ENCODE measurements at places on chromosomes 3 and 15.
A peak's percentile ranks its signal among the peaks of the same experiment; 100 is the strongest.

DNA sequence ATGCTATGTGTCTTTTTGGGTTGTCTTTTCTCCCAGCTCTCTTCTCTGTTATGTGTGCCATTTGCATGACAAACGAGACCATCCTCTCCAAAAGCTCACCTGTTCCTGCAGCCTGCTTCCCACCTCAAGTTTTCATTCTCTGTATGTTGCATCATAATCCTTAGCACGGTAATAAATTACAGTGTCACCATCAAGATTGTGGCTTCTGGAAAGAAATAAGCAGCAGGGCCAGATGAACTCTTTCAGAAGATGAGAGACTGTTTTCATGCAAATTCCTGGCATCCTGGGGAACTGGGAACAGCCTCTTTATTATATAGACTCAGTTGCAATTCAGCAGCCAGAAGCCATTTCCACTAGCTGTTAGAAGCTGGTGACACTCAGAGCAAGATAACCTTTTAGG is 436.7 kb downstream of the EPHB1 start:
- DNase-seq: no peak

- DNase-seq: no peak
These were observed 429.5 kb downstream of the NLGN1 start for GRCh38 chr3:173826901-173827609.

DNA sequence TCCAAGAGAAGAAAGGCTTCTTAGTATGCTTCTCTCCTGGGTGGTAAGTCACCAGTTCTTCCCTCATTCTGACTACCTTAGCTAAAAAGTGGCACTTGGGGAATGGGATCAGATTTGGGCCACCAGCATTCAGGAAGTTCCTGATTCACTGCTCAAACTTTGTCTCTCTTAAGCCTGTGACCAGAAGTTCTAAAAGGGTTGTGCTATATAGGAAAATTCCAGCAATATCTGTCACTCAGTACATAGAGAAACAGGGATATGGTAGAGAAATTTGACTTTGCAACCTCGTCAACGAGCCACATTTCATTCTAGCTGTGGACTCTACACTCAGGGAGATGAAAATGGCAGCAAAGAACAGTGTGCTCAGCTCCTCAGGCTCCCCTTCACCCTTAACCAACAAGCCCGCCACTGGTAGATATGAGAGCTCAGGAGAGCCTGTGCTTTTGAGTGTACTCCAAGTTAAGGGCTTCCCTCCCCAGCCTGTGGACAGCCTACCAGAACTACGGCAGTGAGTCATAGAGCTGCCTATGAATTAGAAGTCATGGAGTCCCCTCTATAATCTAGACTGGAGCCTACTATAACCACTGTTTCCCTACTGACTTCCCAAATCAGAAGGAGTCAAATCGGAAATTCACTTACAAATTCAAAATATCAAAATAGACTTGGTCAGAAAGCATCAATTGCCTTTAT is 52.6 kb upstream of the MYO5C start:
- DNase-seq: no peak

- DNase-seq: peak; percentile 100
These were observed 41.2 kb downstream of the CCDC12 start for GRCh38 chr3:46935168-46935858.

DNA sequence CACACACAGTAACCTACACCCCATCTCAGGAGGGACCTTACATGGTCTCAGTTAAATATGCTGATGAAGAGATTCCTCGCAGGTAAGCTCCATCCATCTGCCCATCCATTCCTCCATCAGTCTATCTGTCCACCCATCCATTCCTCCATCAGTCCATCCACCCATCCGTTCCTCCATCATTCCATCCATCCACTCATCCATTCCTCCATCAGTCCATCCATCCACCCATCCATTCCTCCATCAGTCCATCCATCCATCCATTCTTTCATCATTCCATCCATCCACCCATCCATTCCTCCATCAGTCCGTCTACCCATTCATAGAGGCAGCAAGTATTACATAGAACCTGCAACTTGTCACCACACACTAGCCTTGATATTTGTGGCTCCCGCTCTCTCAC is 77.9 kb downstream of the DNASE1L3 start:
- DNase-seq: no peak

- DNase-seq: peak; percentile 87
These were observed 28.8 kb upstream of the MAGEF1 start for GRCh38 chr3:184740509-184741258.

DNA sequence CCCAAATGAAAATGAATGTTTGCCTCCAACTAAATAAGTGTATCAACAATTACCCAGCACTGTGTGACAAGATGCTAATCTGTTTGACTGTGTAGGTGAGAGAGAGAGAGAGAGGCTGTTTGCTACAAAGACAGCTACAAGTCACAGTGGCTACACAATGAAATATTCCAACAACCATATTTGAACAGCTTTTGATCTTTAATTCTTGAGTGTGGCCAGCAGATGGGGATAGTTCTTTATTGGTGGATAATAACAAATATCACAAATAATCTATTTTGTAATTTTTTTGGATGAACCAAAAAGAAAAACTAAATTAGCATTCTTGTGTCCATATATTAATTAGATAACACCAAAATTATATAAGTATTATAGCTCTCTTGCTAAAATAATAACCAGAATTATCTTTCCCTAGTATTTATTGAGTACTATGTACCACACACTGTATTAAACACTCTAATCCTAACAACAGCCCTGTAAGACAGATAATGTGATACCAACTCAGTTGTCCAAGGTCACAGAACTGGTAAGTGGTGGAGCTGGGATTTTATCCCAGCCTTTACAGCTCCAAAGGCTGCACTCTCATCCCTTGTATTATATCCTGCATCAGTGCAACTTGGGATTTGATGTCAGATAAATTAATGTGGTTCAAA is 61.9 kb upstream of the C3orf80 start:
- DNase-seq: peak; percentile 54

DNA sequence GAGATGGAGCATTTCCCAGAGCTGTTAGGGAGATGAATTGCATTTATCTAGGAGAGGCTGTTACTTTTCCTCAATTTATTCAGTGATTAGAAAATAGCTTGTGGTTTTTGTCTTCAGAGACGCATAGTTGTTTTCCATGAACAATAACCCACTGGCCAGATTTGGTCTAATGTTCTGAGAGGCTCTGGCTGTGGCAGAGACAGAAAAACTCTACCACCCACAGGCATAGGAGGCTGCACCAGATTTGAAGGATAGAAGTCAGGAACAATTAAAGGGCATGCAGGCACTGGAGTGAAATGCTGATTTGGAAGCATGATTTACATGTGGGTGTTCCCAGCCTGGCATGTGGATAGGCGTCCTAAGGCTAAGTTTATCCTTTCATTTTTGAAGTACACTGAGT is 143.5 kb downstream of the NFKBIZ start:
- peak; percentile 28 for DNase-seq

GRCh38 chr15:85026304-85027032 is 44.8 kb downstream of the PDE8A start:
- no peak for DNase-seq

- DNase-seq: peak; percentile 95
These were observed 23.1 kb downstream of the ANXA2 start for GRCh38 chr15:60374628-60375081.

DNA sequence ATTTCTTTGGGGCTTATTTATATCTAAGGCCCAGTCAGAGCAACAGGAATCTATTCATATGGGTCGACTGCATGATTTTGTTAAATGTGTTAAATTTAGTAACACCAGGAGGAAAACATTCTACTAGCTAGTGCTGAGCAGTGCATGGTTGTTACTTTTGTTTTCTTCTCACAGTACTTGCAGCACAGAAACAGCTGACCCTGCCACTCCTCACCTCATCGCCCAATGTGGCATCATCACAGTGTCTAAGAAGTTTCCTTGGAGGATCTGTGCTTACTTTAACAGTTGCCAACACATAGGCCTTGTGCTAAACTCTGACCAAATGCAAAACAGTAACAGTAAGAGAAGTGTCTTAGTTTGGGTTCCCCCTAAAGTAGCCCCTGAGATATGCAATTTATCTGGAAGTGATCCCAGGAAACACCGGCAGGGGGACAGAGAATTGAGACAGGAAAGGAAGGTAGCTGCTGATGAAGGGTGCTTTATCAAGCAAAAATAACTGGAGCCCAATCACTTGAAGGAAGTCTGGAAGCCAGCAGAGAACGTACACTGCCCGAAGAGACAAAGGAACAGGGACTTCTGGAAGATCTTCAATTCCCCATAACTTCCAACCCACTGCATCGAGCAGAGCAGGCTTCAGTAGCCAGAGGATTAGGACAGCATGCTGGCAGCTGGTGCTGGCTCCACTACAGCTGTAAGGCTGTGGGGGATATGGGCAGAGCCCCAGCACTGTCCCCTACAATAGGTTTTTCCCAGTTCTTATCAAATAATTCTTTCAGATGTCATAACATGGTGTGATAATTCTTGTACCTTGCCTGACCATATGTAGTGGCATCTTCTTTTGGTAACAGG is 36.0 kb upstream of the ULK4 start:
- DNase-seq: peak; percentile 81

DNA sequence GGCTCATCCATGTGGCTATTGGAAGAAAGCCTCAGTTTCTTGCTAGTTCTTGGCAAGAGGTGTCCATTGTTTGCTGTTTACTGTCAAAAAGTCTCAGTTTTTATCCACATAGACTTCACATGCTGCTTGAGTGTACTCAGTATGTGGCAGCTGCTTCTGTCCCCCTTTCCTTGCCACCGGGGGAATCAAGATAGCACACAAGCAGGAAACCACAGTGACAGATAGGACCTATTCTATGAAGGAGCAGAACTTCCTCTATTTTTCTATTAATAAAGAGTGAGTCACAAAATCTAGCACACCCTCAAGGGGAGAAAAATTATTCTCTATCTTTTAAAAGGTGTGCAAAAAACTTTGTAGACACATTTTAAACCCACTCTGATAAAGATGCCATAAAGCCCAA is 121.4 kb upstream of the GMNC start:
- peak; percentile 49 for DNase-seq

DNA sequence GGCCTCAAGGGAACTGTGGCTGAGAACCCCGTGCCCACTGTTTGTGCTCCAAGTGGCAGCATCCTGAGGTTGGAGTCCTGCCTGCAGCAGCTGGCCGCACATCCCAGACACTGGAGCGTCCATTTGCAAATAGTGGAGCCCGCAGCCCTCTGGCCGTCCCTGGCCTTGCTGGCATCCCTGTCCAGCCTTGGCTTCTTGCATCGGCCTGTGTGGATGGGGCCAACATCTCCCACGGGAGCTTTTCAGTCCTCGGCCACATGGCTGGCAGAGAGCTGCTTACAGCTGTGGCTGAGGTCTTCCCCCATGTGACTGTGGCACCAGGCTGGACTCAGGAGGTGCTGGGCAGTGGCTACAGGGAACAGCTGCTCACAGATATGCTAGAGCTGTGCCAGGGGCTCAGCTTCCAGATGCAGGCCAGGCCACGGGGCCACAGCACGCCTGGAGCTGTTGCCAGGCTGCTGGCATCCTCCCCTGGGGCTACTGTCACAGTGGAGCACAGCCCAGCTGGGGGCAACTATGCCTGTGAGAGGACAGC is 71.2 kb downstream of the FAM43A start:
- DNase-seq: peak; percentile 71

DNA sequence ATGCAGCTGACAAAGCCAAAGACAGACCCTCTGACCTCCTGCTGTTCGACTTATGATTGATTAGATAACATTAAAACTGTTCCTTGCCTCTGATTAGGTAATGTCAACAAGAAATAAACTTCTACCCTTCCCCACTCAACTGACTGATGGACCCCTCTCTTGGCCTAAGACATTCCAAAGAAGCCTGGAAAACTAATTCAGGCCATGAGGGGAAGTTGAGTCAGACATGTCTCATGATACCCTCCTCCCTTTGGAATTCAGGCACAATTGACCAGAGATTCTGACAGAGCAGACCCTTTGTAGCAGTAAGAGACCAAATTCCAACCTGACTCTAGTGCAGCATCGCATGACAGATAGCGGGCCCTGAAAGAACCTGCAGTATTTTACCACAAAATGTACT is 354.5 kb downstream of the OCA2 start:
- no peak for DNase-seq

GRCh38 chr3:58999774-59000160 is 50.1 kb downstream of the CFAP20DC start:
- no peak for DNase-seq

DNA sequence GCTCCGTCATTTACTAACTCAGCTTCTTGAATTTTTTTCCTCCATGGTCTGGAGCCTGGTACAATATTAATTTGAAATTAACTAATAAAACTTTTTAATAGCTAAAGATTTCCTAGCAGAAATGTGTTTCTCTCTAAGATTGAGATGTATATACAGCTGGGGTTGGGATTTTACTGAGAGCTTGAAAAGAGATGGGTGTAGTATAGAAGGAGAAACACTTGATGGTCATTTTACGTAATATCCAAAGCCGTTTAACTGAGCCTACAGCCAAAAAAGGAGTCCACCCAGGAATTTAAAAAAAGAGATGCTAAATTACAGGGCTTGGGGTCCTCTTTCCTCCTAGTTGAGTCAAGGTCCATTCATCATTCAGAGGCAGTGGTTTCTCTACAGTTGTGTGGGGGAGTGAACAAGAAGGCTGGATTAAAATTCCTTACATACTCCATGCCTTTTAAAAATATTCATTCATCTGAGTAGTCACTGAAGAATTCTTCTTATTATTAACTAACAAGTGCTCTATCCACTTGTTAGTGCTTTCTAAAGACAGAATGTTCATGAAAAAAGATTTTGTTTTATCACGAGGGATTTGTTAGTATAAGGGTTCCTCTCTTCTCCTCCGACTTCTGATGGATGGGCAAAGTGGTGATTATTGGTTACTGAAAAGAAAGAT is 255.3 kb upstream of the IL12A start:
- peak; percentile 61 for DNase-seq

GRCh38 chr15:98562331-98562937 is 85.9 kb upstream of the IGF1R start:
- no peak for DNase-seq

- no peak for DNase-seq
These were observed at the start of gene ERC2 for GRCh38 chr3:56468184-56469106. TSS of gene ERC2 (minus strand) at chr3:56468467.

- DNase-seq: no peak
These were observed 11.1 kb downstream of the DPH3 start for GRCh38 chr3:16253601-16254000.

- no peak for DNase-seq
These were observed 323.9 kb upstream of the IGF1R start for GRCh38 chr15:98324341-98324970.

DNA sequence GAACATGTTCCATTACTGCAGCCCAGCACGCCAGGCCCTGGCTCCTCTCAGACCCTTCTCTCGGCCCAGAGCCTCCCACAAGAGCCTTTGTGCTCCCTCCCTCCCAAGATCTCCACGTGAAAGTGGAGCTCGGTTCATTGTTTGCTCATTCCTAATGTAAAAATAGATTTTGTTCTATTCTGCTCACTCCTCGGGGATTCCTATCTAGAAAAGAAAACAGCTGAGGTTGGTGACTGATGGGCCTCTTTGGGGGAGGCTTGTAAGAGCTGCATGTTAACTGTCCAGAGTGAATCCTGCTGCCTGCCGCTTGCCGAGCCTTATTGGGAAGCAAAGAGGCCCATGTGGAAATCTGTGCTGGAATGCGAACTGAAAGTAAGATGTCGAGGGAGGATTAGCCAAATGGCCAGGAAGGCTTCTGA is 267.1 kb downstream of the LRTM1 start:
- no peak for DNase-seq
